ENCODE measurements at places on chromosomes 11 and 22.

- no peak for DNase-seq
Measured at GRCh38 chr11:88377646-88378045, 40.1 kb upstream of the CTSC start.

DNA sequence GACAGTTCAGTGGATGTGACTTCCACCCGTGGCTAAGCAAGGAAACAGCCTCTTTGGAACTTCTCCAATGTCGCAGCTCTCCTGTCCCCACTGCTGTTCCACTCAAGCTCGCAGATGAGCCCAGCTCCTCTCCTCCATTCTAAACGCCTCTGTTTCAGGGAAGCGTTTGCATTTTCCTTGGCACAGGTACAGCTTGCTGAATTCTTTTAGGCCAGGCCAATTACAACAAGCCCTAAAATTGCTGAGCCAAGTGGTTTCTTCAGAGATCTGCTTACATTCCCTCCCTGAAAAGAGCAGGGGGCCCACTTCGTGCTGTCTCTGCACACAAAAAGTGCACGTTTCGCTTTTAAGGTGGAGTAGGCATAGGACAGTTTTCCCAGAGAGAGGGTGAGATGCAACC lies 91.5 kb upstream of the BLID start:
- DNase-seq, result no peak

DNA sequence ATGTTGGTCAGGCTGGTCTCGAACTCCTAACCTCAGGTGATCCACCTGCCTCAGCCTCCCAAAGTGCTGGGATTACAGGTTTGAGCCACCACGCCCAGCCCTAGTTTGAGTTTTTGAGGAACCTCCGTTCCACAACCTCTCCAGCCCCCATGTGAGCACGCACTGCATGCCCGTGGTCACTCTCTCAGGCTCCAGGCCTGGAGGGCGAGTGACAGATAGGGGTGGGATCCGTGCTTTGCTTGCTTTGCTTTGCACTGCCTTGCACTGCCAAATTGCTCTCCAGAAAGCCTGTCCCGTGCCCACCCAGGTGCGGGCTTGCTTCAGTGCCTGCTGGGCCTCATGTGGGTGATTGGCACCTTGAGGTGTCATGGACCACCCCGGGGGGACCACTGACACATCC lies 29.9 kb downstream of the FGF4 start:
- no peak for DNase-seq

DNA sequence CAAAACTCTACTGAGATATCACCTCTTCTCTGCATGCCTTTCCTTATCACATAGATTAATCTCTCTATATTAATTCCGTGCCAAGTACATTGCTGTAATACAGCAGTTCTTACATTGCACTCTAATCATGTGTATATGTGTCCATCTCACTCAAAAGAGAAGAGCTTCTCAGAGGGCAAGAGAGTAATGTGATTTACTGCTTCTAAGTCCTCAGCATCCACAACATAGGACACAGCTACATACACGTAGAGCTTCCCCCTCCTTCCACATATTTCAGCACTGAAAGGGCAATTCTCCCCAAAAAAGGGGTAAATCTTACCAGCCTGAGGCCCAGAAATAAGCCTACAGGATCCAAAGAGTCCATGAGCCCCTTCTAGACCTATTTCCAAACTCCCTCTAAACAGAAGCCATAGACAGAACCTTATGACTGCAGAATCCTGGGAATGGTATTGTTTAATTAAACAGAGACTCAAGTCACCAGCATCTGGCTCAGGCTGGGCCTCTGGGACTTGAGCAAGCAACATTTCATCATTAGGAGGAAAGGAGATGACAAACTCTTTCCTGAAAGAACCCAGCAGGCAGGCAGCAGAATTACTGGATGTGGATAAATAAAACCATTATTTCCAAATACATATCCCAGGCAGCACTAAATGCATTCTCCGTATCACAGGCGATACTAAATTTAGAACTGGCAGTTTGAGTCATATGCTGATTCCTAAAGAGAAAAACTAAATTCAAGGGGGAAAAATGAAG lies 87.2 kb downstream of the KCNC1 start:
- DNase-seq, result no peak

GRCh38 chr22:44206696-44207095 lies 26.0 kb downstream of the PARVG start:
- no peak for DNase-seq

GRCh38 chr11:61486779-61487178 lies 21.8 kb upstream of the LRRC10B start:
- no peak for DNase-seq

GRCh38 chr22:30398685-30399680 lies 2.2 kb downstream of the SEC14L2 start:
- DNase-seq, result no peak

GRCh38 chr11:130299978-130300377 lies 14.7 kb downstream of the ZBTB44 start:
- DNase-seq, result no peak

DNA sequence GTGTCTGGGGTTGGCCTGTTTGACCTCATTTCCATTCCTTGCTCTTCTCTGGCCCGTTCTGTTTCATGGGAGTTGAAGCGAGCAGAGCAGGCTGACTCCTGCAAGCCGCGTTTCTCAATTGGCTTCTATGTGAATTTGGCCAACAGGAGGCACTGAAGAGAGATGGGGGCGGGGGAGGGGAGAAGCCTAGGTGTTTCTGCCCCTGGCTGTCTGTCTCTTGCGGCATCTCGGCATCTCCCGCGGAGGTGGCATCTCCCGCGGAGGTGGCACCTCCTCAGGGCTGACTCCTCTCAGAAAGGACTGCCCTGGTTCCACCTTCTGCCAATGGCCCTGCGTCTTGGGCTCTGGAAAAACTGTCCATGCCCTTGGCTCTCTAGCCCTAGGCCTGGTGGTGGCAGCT lies 125.6 kb upstream of the CSNK2A3 start:
- DNase-seq, result no peak

DNA sequence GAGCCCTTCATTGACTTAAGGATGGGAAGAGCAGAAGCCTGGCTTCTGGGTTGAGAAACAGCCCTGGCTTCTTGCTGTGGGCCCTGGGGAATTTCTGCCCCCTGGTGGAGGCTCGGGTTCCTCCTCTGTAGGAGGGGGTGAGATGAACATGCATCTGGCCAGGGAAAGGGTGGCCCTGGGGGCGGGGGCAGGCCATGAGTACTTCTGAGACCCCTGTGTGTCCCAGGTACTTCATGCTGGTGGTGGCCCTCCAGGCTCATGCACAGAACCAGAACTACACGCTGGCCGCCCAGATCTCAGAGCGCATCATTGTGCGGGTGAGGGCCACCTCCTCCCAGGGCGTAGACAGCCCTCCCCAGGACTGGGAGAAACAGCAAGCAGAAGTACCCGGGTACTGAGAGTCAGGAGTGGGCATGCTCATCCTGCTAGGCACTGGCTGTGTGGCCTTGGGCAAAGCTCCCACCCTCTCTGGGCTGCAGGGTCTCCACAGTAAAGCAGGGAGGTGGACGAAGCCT lies 15.8 kb downstream of the TMEM258 start:
- no peak for DNase-seq

- no peak for DNase-seq
Measured at GRCh38 chr11:79727221-79727620, 286.4 kb upstream of the TENM4 start.

DNA sequence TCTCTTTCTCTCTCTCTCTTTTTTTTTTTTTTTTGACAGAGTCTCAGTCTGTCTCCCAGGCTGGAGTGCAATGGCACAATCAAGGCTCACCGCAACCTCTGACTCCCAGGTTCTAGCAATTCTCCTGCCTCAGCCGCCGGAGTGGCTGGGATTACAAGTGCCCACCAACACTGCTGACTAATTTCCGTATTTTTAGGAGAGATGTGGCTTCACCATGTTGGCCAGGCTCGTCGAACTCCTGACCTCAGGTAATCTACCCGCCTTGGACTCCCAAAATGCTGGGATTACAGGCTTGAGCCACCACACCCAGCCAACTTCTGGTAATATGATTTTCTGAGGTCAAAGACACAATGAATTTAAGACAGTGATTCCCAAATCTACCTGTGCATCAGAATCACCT lies 659.8 kb upstream of the CCDC90B start:
- DNase-seq, result no peak

DNA sequence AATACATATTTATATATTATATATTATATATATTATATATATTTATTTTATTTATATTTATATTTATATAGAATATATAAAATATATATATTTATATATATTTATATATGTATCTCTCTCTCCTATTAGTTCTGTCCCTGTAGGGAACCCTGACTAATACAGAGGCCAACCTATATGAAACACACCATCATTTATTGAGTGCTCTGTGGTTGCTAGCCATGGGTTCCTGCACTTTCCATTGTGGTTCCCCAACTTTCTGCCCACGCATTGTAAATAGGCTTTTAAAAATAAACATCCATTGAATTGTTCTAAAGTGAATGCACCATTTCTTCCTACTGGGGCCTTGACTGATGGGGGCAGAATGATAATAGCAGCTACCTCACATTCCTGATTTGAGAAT lies 93.8 kb upstream of the SESN3 start:
- no peak for DNase-seq

- DNase-seq, result no peak
Measured at GRCh38 chr22:23751441-23751996, 607 bp upstream of the ZNF70 start.

DNA sequence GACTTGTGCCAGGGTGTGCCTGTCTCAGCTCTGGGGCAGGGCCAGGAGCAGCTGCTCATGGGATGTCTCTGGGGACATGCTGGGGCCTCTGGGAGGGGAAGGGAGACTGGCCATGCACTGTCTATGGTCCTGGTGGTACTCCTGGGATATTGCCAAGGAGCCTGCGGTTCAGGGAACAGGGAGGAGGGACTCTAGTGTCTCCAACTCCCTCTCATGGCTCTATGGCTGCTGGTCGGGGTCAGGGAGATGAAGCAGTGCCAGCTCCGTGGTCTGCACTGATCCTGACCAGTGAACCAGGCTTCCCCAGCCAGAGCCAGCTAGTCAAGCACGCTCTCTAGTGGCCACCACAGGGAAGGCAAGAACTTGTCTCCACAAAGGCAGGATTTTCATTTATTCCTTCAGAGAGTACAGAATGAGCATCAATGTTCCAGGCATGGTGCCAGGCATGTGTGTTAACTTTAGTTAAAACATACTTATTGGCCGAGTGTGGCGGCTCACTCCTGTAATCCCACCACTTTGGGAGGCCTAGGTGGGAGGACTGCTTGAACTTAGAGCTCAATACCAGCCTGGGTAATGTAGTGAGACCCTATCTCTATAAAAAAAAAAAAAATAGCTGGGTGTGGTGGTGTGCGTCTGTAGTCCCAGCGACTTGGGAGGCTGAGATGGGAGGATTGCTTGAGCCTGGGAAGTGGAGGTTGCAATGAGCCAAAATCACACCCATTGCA lies 2.5 kb upstream of the BEST1 start:
- peak; percentile 66 for DNase-seq

- no peak for DNase-seq
Measured at GRCh38 chr11:132330515-132330914, 960.1 kb downstream of the NTM start.

- DNase-seq, result no peak
Measured at GRCh38 chr22:27988704-27989103, 69.6 kb upstream of the PITPNB start.

- no peak for DNase-seq
Measured at GRCh38 chr11:9601037-9601875, 27.8 kb downstream of the WEE1 start.

DNA sequence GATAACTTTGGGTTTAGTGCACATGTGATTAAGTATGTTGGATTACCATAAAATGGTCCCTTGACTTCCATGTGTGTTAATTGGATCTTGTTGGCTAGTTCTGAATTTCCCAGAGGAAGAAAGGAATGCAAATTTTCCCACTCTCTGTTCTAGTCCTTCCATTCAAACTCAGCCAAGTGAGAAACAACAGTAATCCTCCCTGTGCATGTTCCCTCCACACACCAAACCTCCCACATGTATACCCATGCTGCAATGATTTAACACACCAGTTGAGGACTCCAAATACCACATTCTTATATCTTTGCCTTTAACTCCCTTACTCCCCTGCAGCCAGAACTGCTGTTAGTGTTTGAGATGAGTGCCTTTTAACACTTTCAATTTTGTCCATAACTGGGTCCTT lies 1158.9 kb downstream of the DLG2 start:
- no peak for DNase-seq

DNA sequence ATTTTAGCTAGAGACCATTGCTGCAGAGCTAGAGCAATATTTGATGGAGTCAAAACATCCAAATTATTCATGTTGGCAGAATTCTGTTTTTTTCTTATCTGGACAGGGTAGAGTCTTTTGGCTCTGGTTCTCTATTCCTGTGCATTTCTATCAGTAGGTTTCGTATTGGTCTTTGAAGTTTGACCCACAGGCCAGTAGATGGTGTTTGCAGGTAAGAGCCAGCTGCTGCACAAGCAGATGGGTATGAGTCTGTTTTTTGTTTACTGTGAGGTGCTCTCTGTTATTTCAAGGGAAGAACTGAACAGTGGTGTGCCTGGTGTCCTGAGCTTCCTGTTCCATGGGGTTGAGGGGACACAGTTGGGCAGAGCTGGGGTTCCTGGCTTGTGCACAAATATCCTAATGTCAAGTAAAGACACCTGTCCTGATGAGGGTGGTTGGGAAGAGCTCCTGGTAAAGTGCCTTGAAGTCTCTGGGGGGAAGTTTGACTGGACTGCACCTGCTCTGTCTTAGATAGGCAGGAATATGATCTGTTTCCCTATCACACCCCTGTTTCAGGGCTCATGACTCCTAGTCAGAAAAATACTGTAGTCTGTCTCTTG lies 34.0 kb upstream of the SLC22A25 start:
- peak; percentile 1 for DNase-seq

GRCh38 chr11:70151671-70152070 lies 51.4 kb upstream of the FADD start:
- no peak for DNase-seq

- no peak for DNase-seq
Measured at GRCh38 chr11:27296497-27296896, 66.5 kb downstream of the CCDC34 start.

- DNase-seq, result no peak
Measured at GRCh38 chr22:26857169-26857568, 199.8 kb downstream of the MIAT start.

DNA sequence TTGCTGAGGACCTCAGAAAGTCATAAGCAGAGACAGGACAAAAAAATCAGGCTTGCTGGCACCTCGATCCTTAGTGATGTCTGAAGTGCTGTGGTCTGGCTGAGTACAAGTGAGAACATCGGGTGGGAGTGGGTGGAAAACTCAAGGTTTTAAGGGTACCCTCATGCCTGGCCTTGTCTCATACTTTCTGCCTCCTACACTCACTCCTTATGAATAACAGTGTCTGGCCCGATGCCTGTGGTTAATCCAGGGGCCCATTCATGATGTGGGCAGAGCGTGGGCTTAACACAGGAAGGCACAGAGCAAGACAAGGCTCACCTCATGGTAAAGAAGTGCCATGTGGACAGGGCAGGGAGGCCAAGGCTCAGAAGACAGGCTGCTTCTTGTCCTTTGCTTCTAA lies 11.0 kb upstream of the UCP3 start:
- DNase-seq, result no peak

- no peak for DNase-seq
Measured at GRCh38 chr22:38107692-38108515, 2.6 kb downstream of the BAIAP2L2 start.

- DNase-seq, result no peak
Measured at GRCh38 chr11:60763692-60764369, 7.2 kb downstream of the MS4A15 start.
